ENCODE measurements at places on chromosomes 6 and 20.
A peak's percentile ranks its signal among the peaks of the same experiment; 100 is the strongest.

DNA sequence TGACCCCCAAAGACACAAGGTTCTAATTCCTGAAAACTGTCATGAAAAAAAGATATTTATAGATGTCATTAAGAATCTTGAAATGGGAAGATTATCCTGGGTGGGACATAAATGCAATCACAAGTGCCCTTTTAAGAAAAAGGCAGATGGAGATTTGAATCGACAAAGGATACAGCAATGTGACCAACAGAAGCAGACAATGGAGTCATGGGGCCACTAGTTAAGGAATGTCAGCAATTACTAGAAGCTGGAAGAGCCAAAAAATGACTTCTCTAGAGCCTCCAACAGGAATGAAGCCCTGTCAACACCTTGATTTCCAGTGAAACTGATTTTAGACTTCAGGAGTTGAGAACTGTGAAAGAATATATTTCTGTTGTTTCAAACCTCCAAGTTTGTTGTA lies 448.5 kb downstream of the MEI4 start:
- no peak for DNase-seq

DNA sequence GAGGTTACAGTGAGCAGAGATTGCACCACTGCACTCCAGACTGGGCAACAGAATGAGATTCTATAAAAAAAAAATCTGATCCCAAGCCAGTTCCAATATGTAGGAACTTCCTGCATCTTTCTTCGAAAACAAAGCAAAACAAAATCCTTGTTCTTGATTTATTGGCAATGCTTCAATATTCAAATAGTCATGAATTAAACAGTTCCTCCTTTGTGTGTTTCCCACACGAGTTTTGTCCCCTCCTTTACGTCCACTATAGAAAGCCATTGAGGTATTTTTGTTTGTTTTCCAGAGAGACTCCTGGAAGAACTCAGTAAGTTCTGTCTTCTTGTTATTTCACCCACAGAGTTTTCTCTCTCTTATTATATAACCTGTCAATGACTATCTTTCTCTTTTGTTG lies 7.6 kb downstream of the BTN1A1 start:
- no peak for DNase-seq

DNA sequence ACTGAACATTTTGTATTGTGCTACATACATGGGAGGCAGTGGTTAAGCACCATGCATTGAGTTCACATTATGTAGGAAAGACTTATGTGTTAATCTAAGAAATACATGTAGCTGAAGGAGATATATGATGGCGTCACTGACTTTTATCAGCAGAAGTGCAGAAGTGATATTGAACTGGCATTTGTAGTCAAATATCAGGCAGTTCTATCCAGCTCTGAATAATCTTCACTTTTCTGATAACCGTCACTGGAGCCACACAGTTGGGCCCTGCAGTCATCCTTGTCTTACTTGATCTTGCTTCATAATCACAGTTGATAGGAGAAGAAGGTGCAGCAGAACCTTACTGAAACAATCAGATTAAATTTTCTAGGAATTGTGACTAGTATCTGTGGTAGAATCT lies 26.4 kb downstream of the CRISP1 start:
- DNase-seq: no peak

GRCh38 chr6:113402544-113402943 lies 454.6 kb upstream of the MARCKS start:
- no peak for DNase-seq

GRCh38 chr6:2639167-2639566 lies 111.6 kb downstream of the MYLK4 start:
- no peak for DNase-seq

DNA sequence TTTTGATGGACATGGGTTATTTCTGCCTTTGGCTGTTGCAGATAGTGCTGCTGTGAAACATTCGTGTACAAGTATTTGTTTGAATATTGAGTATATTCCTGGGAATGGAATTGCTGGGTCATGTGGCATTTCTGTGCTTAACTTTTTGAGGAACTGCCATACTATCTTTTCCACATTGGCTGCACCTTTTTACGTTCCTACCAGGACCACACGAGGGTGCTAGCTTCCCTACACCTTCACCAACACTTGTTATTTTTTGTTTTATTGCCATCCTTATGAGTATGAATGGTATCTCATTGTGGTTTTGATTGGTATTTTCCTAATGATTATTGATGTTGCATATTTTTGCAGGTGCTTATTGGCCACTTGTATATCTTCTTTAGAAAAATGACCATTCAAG lies 47.8 kb upstream of the PLCG1 start:
- no peak for DNase-seq

DNA sequence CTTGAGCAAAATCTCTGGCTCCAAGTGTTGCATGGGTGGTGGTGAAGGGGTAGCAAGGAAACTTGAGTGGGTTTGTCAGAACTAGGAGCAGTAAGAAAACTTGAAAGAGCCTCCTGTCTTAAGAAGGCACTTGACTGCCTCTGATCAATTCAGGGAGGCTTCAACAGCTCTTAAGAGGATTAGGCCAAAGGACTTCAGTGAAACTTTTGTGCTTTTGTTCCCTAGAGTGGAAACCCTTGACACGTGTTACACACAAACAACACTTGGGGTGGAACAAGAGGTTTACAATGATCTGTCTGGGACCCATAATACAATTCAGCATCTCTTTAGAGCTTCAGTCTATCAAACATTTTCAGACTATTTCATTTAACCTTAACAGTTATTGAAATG lies 80.1 kb upstream of the ARMC2 start:
- DNase-seq: no peak

DNA sequence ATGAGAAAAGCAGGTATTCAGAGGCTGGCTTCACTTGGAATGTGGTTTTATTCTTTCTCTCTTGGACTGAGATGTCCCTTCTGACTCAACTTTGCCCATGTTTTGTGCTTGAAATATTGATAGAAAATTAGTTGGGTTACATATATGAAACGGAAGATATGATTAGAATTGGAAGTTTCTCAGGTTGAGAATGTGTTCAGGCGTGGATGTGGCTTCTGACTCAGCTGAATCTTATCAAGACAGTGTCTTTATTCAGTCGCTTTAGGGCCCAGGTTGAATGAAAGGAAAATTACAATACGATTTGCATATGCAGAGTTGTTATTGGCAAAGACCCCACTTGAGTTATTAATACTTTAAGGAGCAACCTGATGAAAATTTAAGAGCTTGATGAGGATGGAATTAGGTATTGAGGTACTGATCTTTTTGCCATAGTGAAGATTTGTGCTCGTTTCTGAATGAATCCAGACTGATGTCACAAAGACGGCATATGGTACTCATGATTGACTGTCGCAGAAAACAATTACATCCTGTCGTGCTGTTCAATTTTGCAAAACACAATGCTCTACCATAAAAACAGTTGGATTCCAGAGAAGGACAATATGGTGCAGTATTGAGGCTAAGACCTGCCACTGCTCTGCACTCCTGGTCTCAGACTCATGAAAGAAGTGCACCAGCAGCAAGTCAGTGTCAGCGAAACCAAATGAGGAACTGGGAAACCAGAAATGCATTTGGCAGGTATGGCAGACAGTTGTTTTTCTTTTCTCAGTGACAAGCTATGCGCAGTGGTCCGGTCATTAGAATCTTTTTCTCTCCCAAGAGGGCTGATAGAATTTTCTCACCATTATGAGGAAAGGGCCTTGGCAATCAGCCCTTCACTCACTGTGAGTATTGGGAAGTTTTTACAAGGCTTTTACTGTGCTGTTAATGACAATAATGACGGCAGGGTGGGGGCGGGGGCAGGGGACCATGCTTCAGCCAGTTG lies 158.3 kb downstream of the DOK5 start:
- no peak for DNase-seq

- no peak for DNase-seq
Observed at GRCh38 chr6:15441215-15441868, 195.5 kb downstream of the JARID2 start.

DNA sequence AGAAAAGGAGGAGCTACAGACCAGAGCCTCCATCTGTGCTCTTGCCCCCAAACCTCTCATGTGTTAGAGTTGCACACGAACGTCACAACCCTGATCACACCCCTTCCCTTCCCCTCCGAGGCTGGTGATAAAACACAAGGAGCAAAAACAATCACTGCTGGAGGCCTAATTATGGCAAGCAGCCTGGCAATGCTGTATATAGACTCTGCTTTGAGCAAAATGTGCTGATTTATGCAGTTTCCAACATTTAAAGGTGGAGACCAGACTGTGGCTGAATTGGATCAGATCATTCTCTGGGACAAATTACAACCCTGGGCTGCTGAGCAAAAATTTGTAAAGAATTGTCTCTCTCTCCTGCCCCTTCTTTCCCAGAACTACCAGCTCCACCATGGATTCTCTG lies 64.6 kb upstream of the SRSF6 start:
- no peak for DNase-seq

DNA sequence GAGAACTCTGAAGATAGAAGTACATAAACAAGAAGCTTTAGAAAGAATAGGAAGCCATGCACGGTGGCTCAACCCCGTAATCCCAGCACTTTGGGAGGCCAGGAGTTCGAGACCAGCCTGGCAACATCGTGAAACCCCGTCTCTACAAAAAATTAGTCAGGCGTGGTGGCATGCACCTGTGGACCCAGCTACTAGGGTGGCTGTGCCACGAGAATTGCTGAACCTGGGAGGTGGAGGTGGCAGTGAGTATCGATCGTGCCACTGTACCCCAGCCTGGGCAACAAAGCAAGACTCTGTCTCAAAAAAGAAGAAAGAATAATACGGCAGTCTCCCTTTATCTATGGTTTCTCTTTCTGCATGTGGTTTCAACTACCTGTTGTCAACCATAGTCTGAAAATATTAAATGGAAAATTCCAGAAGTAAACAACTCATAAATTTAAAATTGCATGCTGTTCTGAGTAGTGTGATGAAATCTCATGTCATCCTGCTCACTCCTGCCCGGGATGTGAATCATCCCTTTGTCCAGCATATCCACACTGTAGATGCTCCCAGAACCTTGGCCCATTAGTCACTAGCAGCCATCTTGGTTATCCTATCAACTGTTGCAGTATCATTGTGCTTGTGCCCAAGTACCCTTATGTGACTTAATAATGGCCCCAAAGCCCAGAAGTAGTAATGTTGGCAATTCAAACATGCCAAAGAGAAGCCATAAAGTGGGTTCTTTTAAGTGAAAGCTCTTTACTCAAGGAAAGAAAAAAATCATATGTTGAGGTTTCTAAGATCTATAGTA lies 22.1 kb downstream of the DEK start:
- DNase-seq: no peak

DNA sequence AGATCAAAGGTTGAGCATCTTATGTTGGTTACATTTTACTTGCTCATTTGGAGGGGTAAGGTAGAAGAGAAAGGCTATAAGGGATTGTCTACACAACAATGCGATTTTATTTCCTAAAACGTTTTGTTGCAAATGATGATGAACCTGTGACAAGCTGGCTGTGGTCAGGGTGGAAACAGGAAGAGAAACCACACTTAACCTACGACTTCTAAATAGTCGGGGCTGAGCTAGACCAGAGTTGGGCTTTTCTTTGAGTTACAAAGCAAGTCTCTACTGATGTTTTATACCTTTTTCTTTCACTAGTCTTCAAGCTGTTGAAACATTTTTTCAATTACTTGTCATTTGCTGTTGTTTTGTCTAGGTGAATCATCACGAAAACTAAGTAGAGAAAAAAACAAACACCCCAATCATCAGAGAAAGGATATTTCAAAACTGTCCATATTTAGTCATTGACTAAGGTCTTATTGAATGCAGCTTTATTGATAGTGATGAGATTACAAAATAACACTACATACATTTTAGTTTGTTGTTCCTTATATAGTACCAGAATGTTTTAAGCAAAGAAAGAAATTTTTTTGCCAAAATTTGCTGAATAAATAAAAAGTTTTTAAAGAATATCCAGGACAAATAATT lies 18.0 kb downstream of the KLHL31 start:
- peak; percentile 21 for DNase-seq

GRCh38 chr20:39453890-39454289 lies 491.7 kb downstream of the DHX35 start:
- no peak for DNase-seq

DNA sequence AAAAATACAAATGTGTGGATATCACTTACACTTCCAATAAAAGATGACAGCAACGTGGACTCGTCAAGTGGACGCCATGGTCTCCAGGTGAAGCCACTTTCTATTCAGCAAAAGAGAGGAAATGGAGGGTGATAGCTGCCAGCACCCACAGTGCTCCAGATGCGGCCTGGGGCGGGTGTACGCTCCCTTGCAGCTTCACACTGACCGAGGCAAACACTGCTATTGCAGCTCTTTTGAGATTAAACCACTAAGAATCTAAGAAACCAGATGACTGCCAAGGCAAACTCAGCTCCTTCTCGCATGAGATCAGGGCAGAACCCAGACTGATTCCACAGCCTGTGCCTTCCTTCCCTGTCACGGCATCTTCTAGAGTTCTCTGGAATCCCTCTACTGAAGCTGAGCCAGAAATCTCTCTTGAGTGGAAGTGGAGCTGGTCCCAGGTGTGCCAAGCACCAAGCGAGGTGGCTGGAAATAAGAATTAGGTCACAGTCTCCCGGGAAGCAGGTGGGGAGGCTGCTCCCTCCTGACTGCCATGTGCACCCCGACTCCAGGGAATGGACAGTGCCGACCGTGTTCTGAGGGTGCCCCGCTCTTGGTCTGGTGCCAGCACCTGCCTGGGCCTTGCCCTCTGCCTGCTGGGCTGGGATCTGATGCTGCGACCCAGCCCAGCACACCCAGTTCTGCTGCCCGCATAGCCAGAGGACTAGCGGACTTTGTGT lies 90.1 kb upstream of the AFDN start:
- DNase-seq: no peak

Data from stimulated activated CD8-positive, alpha-beta memory T cell treated with anti-CD3 and anti-CD28 coated beads, Interleukin-12 subunit alpha, Interleukin-12 subunit beta, amount 100 ng/mL, for 1 hour (primary cell).